ENCODE measurements at places on chromosomes 12 and 14.
A peak's percentile ranks its signal among the peaks of the same experiment; 100 is the strongest.

- DNase-seq, result no peak
Observed at GRCh38 chr12:104722601-104723534, 235.2 kb downstream of the SLC41A2 start.

- DNase-seq, result no peak
Observed at GRCh38 chr14:69037790-69038454, 58.8 kb upstream of the ACTN1 start.

DNA sequence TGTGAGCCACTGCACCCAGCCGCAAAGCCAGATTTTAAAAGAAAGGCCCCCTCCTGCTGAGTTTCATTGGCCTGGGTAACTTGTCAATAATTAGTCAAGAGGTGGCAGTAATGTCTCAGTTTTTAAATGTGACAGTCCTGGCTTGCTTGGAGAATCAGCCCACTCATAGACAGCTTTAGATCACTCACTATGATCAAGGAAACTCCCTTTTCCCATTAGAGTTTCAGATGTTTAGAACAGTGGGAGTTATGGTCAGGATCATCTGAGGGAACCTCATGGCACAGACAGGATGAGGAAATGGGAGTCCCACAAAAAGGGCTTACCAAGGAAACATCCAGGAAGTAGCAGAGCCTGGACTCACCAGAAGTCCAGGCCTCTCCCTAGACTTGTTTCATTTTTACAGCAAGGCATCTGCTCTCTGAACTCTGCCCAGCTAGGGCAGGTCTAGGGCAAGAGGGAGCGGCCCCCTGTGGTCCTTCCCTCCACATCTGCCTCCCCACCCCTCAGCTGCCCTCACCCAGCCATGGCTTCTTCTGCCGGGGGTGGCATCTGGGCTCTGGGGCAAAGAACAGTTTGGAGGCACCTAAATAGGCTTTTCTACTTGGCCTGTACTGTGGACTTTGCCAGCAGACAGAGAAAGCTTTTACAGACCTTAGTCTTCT lies 11.2 kb downstream of the BCL2L14 start:
- peak; percentile 33 for DNase-seq

GRCh38 chr12:109840305-109841074 lies 7.3 kb upstream of the TRPV4 start:
- DNase-seq, result no peak

- no peak for DNase-seq
Observed at GRCh38 chr12:27101290-27101689, 18.9 kb upstream of the C12orf71 start.

GRCh38 chr14:68040633-68041369 lies 221.2 kb downstream of the RAD51B start:
- no peak for DNase-seq

GRCh38 chr12:51985154-51985835 lies 21.5 kb upstream of the TAMALIN start:
- no peak for DNase-seq

- no peak for DNase-seq
Observed at GRCh38 chr12:104059963-104060362, 4.4 kb upstream of the HCFC2 start.

GRCh38 chr14:75991753-75992152 lies 6.2 kb downstream of the IFT43 start:
- DNase-seq, result no peak

GRCh38 chr14:51401756-51402155 lies 161.7 kb downstream of the TMX1 start:
- DNase-seq, result no peak
